ENCODE measurements at places on chromosomes 7 and 10.

GRCh38 chr10:81130014-81130413 lies 592.3 kb downstream of the SH2D4B start:
- no peaks in the 10 kb centered on the region for H3K27me3 ChIP-seq
- no peak for DNase-seq
- H3K36me3 ChIP-seq: no peaks in the 10 kb centered on the region
- H3K4me1 ChIP-seq: no peaks in the 10 kb centered on the region
- H3K4me3 ChIP-seq: no peak overlapping the region

GRCh38 chr10:112230325-112230988 lies 46.9 kb upstream of the GPAM start:
- H3K4me1 ChIP-seq: peaks cover 10% of the 10 kb centered on the region
- no peak overlapping the region for H3K27ac ChIP-seq
- H3K4me3 ChIP-seq: no peak overlapping the region
- no peaks in the 10 kb centered on the region for H3K36me3 ChIP-seq
- no peaks in the 10 kb centered on the region for H3K27me3 ChIP-seq
- no peak for DNase-seq

- DNase-seq: peak; percentile 52
- no peak overlapping the region for H3K4me3 ChIP-seq
- H3K36me3 ChIP-seq: no peaks in the 10 kb centered on the region
- no peaks in the 10 kb centered on the region for H3K4me1 ChIP-seq
- H3K27ac ChIP-seq: no peak overlapping the region
Observed at GRCh38 chr10:88791924-88792323, 10.6 kb upstream of the LIPM start.

- peaks cover 3% of the 10 kb centered on the region for H3K27me3 ChIP-seq
- no peak for DNase-seq
Observed at GRCh38 chr10:120428754-120429153, 28.3 kb upstream of the PLPP4 start.

GRCh38 chr7:99631295-99632109 lies 14.8 kb downstream of the ZSCAN25 start:
- H3K4me3 ChIP-seq: no peak overlapping the region
- H3K4me1 ChIP-seq: no peaks in the 10 kb centered on the region
- H3K27me3 ChIP-seq: no peaks in the 10 kb centered on the region
- DNase-seq: peak; percentile 41
- H3K36me3 ChIP-seq: no peaks in the 10 kb centered on the region
- H3K27ac ChIP-seq: no peak overlapping the region

All from Caco-2 (cell line).